ENCODE measurements at places on chromosomes 16 and 17.

DNA sequence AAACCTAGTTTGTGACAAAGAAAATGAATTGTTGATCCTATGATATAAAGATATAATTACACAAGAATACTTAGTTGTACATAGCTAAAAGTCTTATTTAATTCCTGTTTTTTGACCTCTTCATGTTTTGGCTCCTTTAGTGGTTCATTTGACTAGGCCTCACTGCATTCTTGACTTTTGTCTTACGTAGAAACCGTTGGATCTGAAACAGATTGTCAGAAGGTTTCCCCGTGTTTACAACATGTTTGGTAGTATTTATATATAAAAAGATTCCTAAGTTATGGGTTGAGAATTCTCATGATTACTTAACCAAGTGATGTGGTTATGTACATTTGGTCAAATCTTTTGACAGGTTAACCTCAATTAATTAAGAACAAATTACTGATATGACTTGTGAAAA is 162.8 kb downstream of the BCAS3 start:
- no peak for DNase-seq

DNA sequence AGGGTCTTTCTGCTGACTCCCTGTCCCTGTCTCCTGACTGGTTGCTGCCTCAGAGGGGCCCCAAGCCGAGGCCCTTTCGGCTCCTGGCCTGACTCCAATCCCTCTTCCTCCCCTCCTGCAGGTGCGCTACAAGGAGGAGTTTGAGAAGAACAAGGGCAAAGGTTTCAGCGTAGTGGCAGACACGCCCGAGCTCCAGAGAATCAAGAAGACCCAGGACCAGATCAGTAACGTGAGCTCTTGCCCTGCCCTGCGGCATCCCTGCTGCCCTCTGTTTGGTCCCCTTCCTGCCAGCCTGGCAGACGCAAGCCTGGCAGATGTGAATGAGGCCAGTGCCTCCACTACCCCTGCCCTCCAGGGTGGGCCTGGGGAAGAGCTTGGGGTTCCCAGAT is 27.1 kb upstream of the LASP1NB start:
- no peak for DNase-seq

- no peak for DNase-seq
Measured at GRCh38 chr17:75591722-75592302, 4.2 kb downstream of the MYO15B start.

GRCh38 chr17:6304894-6305612 is 129.9 kb downstream of the AIPL1 start:
- DNase-seq, result no peak
